ENCODE measurements at places on chromosomes 7 and 10. TPM values are rescaled to one million over a fixed set of nuclear protein-coding genes. Genes with fewer than 3 reads are reported as not detected.

DNA sequence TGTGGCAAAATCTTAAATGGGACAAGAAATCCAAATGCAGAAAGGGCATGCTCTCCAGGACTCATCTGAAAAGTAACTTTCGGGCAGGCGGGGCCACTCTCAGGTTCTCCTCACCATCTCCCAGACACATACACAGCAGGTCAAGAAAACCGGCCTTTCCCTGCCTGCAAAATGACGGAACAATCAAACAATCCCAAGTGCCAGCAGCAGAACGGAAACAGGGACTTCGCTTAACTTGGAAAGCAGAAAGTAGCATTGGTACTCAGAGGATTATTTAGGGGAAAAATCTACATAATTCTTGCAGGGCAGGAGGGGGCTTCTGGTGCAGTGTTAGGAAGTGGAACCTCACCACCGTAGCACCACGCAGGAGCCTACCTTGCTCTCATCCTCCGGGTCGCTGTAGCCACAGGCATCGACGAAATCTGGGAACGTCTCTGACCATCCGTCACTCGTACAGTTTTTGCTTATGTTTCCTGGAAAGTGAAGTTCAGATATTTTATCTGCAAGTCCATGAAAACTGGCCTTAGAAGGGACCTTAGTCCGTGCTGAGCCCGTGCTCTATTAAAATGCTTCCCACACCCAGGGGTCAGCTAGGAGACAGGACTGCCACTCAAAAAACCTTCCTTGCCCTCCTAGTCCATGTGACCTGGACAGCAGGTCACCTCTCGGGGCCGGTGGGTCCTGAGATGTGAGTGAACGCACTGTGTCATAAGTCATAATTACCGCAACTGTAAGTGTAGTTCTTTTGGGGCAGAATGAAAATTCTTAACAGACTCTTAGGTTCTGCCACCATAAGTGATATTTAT is 41.1 kb downstream of the VIPR2 start:
- no peak for DNase-seq

GRCh38 chr10:128958834-128959690 is 508.0 kb upstream of the MGMT start:
- DNase-seq = no peak

GRCh38 chr7:50092579-50093491 is at the start of gene ZPBP:
Gene ZPBP, minus strand, starts transcription at chr7:50093246. Its CDS starts 52 bp downstream, at chr7:50093194.
- peak; percentile 1 for DNase-seq

- peak; percentile 88 for DNase-seq
These were observed 280.2 kb upstream of the PITRM1 start for GRCh38 chr10:3452683-3453361.

The SLC18A2 gene
- not detected for total RNA-seq

The CALHM3 gene
- not detected for total RNA-seq

GRCh38 chr7:151520419-151521261 is 945 bp upstream of the RHEB start:
- DNase-seq = no peak

The TMEM130 gene
- 8.9 TPM for total RNA-seq

- peak; percentile 43 for DNase-seq
These were observed 120.1 kb downstream of the ELAPOR2 start for GRCh38 chr7:86939197-86939814.

The EGR2 gene
- 12.1 TPM for total RNA-seq

The CNOT4 gene
- total RNA-seq = 22.1 TPM

The WDFY4 gene
- total RNA-seq = 0.25 TPM

The PON1 gene
- 1.00 TPM for total RNA-seq

GRCh38 chr7:83190659-83191389 is 28.1 kb upstream of the PCLO start:
- no peak for DNase-seq
